ENCODE measurements at places on chromosomes 1 and 21. TPM values are rescaled to one million over a fixed set of nuclear protein-coding genes. Genes with fewer than 3 reads are reported as not detected.

The CFHR5 gene
- not detected for total RNA-seq

The TSPEAR gene
- not detected for total RNA-seq

The STUM gene
- total RNA-seq = 3.0 TPM

The PRAMEF11 gene
- not detected for total RNA-seq

The FTCD gene
- 0.85 TPM for total RNA-seq

GRCh38 chr1:239025997-239026694, 360.2 kb upstream of the CHRM3 start:
- no peak for DNase-seq

DNA sequence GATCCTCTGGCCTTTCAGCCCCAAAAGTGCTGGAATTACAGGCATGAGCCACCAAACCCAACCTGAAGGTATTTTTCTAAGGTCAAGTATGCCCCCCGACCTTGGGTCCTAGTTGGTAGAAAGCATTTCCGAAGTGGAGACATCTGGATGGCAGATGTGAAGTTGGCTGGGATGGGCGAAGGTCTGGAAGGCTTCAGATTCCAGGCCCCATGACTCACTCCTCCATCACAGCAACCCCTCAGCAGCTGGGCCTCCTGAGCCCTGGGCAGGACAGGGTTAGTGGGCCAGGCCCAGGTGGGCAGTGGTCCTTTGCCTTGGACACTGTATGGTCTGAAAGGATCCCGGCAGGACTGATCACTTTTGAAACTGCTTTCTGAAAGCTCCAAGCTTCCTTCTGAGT, 23.3 kb downstream of the NAV1 start:
- peak; percentile 61 for DNase-seq

- peak; percentile 52 for DNase-seq
Observed at GRCh38 chr21:35565204-35565611, 495.1 kb downstream of the SETD4 start.

- DNase-seq = no peak
Observed at GRCh38 chr1:206704226-206704625, 19.5 kb downstream of the MAPKAPK2 start.

DNA sequence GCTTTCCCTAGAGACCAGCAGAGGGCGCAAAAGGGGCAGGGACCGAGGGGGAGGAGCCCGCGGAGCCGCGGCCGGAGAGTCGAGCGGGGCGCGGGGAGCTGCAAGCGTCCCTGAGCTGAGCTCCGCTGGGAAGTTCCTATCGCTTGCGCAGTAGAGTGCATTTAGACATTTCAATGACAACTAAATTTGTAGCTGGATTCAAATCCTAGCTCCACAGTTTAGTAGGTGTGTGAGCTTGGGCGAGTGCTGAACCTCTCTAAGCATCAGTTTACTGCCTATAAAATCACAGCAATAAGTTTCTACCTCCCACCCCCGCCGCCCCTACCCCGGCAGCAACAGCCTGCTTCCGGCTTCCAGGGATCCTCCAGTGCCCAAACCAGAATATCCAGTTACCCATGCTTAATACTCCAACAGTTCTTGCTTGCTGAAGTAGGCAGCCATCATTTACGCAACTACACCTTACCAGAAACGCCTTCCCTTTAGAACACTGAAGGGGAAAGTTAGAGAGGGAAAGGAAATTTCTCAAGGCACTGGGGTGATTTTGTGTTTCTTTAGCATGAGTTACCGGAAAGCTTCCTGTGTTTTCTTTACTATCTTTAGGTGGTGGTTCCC, 9.1 kb downstream of the TLR5 start:
- peak; percentile 92 for DNase-seq

DNA sequence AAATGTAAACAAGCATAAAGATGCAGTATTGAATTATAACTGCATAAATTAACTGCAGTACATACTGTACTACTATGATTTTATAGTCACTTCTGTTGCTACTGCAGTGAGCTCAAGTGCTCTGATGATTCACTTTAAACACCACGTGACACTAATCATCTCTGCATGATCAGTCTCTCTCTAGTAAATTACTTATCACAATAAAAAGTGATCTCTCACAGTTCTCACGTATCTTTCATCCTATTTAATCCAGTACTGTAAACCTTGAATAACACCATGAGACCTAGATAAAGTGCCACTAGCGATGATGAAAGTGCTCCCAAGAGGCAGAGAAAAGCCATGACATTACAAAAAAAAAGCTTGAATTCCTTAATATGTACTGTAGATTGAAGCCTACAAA, 1242.0 kb downstream of the AMY1C start:
- DNase-seq = no peak

GRCh38 chr1:112723511-112723839, 8.3 kb upstream of the PPM1J start:
- no peak for DNase-seq

DNA sequence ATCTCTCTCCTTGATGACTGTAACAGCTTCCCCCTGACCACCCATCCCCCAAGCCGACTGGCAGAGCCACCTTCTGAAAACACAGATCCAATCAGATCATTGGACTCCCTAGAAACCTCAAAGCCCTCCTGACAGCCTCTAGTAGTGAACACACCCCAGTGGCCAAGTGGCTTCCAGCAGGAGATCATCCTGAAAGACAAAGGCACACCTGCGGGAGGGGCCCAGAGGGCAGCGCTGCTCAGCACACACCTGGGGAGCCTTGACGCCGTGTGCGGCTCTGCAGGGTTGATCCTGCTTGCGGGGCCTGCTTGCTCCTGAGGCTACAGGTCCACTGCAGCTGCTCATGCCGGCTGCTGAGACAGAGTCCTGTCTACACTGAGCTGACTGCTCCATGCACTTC, 41.5 kb downstream of the SLC66A1 start:
- no peak for DNase-seq

- DNase-seq = no peak
Observed at GRCh38 chr1:183807549-183808168, 2.7 kb downstream of the RGL1 start.

GRCh38 chr1:183173828-183174227, 12.2 kb upstream of the LAMC2 start:
- DNase-seq = no peak

DNA sequence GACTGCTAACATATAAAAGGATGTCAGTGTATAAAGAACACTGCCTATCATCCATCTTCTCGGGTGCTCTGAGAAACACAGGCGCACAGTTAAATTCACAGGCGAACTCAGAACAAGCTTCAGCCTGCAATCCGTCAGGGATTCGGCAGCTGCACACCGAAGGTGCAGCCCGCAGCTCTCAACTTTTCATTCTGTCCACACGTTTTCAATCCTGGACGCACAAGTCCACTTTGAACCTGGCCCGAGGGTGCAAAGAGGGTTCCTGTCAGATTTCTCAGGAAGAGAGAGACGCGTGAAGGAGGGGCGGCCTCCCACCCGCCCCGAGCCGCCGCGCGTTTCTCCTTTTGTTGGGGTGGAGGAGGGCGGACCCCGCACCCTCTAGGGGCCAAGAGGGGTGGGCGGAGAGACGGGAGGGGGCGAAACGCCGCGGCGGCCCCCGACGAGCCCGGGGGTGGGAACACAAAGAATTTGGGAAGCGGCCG, 724 bp downstream of the DOCK7 start:
- DNase-seq = no peak

GRCh38 chr1:241269116-241269515, 87.9 kb downstream of the RGS7 start:
- DNase-seq = no peak
